ENCODE measurements at places on chromosomes 6 and 20. TPM values are rescaled to one million over a fixed set of nuclear protein-coding genes. Genes with fewer than 3 reads are reported as not detected.

DNA sequence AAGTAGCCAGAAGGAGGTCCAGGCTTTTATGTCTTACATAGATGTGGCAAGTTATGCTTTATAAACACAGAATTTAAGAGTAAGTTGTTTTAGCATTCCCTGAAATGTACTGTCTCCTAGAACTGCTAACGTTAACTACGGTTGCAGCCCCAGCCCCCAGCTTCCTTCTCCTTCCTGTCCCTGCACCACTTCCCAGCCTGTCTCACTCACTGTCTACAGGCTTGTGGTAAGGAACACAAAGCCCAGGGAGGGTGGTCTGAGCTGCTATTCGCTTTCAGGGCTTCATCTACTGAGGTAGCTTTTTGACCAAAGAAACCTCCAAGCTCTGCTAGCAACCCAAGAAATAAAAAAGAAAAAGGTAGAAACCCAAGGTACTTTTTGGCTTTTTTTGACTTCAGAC lies 35.9 kb downstream of the PCSK2 start:
- DNase-seq, result no peak

Gene CALHM5
- 0.80 TPM for total RNA-seq

Gene SPINT3
- not detected for total RNA-seq

Gene GRM1
- not detected for total RNA-seq

DNA sequence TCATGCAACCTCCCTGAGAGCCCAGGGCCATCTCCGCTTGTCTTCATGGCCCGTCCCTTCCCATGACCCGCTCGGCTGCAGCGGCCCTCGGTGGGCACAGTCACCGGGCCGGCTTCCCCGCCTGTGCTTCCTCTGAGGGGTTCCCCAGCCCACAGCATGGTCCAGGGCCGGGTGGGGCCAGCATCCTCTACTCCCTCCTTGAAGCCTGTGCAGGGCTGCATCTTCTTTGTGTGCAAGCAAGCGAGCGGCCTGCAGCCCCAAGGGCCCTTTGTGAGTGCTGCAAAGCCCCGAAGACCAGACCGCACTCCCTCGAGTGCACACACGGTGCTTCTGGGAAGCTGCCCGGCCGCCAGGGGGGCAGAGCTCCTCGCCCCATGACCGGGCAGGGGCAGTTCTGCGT lies 265.8 kb downstream of the TAF4 start:
- DNase-seq, result no peak

Gene RNF39
- total RNA-seq, result 2.9 TPM

Gene EPHA7
- 0.61 TPM for total RNA-seq

- no peak for DNase-seq
Observed at GRCh38 chr6:56689114-56689513, 46.4 kb upstream of the DST start.

Gene PRICKLE4
- 11.2 TPM for total RNA-seq

GRCh38 chr6:93183531-93183972 lies 235.8 kb downstream of the EPHA7 start:
- DNase-seq, result no peak

Gene GPX5
- not detected for total RNA-seq

GRCh38 chr6:34132486-34133185 lies 13.3 kb downstream of the GRM4 start:
- no peak for DNase-seq

Gene TFAP2B
- not detected for total RNA-seq

GRCh38 chr6:72820906-72821305 lies 199.0 kb downstream of the KCNQ5 start:
- no peak for DNase-seq

- no peak for DNase-seq
Observed at GRCh38 chr6:143229400-143229799, 168.7 kb downstream of the AIG1 start.

Gene TAAR6
- not detected for total RNA-seq

- no peak for DNase-seq
Observed at GRCh38 chr20:6623989-6624388, 143.5 kb upstream of the BMP2 start.
